ENCODE measurements at places on chromosomes 6 and 20. TPM values are rescaled to one million over a fixed set of nuclear protein-coding genes. Genes with fewer than 3 reads are reported as not detected.

Gene TFAP2D
- total RNA-seq, result not detected

Gene MAK
- 0.07 TPM for total RNA-seq

Gene CD83
- 31.4 TPM for total RNA-seq

Gene CLPSL2
- total RNA-seq, result not detected

Gene EGFL8
- total RNA-seq, result 15.0 TPM
